ENCODE measurements at places on chromosomes 4 and X.

DNA sequence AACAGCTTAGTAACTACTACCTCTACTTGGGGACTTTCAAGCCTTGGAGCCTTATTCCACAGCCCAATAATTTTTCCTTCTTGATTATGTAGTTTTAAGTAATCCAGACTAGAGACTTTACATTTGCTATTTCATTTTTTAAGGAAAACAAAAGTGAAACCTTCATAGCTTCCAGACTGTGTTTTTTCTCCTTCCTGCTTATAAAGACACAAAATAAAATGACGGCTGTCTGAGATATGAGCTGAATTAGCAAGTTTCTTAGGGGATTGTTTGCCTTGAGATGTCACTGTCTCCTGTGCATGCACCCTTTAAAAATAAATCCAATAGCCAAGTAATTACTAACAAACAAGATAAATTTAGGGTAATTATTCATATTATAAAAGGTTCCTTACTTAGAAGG, 78.8 kb upstream of the PACRGL start:
- no peak for DNase-seq

DNA sequence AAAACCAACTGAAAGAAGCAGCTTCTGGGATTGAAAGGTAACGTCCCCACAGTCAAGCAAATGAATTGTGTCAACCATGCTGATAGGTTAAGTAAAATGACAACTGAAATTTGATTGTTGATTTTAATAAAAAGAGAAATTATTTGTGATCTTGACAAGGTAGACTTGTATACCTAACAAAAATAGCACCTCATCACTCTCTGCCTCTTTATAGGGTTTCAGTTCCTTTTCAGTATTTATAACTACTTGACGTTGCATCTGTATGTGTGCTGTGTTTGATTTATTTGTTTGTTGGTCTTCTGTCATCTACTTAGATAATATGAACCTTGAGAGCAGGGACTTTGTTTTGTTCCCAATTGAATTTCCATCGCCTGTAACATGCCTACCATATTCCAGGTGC, 7.9 kb upstream of the PPP3CA start:
- no peak for DNase-seq

GRCh38 chr4:144104509-144105130, 35.9 kb downstream of the GYPA start:
- no peak for DNase-seq

DNA sequence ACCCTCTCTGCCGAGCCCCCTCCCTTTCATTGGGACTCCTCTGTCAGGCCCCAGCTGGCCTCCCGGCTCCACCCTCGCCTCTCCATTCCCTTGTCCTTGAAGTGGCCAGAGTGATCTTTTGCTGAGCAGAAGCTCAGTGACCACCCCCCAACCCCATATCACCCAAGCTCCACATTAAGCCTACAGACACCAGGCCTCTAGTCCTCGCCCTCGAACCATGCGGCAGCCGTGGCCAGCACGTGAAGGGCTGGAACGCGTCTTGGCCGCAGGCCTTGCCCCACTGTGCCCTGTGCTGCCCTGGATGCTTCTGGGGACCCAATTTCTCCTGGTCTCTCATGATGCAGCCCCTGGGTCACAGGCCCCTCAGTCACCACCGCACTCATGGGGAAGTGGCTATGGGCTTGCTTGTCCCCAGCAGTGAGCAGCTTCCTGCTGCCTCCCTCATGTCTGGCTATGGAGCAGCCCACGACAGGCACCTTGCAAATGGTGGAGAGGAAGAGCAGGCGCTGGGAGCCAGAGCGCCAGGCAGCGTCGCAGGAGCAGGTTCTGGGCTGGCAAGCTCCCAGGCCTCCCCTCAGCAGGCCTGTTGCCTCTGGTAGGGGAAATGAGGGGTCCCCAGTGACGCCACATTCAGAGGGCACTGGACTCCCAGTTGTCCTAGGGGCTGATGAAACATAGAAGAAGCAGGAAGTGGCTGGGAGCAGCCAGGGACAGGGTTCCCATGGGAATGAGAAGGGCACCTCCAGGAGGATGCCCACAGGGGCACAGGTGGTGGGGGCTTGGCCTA, 757 bp upstream of the SRPK3 start:
- DNase-seq = no peak

DNA sequence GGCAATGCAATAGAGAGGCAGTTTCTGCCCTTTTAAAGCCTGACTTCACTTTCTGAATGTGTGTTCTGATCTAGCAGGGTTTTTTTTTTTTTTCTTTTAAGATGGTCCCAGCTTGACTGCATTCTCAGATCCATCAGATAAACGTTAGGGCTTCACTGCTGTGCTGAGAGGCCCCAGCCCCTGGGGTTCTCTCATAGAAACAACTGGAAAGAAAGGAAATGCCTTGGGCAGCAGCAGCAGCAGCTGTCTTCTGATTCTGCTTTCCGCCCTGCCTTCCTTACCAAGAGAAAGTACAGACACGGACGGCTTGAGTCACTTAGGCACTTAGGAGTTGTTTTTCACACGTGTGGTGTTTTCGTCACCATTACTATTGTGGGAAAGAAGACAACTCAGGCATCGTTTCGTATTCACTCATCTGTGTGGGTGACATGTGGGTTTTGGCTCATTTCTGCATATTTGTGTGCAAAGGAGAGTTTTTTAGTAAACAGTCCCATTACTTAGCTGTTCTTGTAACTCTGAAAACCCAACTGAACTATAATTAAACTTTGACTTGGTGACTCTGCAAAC, 172.0 kb downstream of the PTTG2 start:
- DNase-seq = no peak

- no peak for DNase-seq
Observed at GRCh38 chr4:80263541-80264351, 2.7 kb upstream of the FGF5 start.

- DNase-seq = no peak
Observed at GRCh38 chr4:144480068-144480467, 165.9 kb upstream of the HHIP start.

DNA sequence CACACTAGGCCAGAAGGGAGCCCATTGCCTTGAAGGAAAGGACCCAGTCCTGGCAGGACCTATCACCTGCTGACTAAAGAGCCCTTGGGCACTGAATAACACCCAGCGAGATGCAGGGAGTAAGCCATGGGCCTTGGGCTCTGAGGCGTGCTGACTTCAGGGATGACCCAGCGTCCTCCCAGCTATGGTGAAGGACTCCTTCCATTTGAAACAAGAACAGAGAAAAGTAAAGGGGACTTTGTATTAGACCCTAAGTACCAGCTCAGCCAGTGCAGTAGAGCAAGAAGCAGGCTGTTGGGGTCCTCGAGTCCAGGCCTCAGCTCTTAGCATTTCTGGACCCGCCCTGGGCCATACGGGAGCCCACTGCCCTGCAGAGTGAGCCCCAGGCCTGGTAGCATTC, 5.1 kb downstream of the ETDA start:
- DNase-seq = no peak

DNA sequence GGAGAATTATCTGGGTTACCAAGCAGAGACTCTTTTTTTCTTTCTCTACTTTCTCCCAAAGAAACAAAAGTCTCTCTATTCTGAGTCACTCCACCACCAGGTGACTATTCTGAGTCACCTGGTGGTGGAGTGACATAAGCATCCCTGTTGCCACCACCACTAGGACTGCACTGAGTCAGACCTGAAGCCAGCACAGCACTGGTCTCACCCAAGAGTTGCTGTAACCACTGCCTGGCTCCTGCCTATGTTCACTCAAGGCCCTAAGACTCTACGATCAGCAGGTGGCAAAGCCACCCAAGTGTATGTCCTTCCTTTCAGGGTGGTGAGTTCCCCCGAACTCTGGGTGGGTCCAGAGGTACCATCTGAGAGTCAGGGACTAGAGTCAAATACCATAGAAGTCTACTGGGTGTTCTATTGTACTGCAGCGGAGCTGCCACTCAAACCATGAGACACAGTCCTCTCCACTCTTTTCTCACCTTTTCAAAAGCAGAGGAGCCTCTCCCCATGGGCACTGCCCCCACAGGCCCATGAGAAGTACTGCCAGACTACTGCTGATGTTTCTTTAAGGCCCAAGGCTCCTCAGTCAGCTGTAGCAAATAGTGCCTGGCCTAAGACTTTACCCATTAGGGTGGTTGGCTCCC, 209.6 kb upstream of the IRS4 start:
- DNase-seq = no peak

DNA sequence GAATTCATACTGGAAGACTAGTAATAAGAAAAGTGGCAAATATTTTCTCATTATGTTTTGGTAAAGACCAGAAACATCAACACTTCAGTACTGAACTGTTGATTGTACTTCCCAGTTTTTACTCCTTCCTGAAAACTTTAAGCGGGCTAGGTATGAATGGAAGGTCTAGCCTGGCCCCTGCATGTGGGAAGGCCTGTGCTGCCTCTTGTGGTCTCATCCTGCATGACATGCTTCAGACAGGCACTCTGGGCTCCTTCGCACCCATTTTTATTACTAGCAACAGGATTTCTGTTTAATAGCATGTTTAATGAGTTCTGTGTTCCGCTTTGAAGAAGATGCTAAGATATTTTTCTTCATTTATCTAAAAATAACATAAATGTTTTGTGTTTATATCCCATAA, 279.1 kb downstream of the ANK2 start:
- DNase-seq = no peak

DNA sequence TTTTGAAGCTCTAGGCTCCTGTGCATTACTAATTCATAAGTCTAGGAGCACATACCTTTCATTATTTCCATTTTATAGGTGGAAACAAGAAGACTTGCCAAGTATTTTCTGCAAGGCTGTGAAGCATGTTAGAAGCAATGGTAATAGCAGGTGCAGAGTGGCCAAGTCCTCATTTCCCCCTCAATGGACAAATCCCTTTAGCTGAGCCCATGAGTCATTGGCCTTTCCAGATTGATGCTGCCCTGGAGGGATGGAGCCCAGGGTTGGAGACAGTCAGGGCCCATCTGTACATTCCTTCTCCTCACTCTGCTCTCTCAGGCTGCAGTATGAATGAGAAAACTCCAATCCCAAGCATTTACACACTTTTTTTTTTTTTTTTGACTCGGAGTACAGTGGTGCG, 6.6 kb downstream of the MGST2 start:
- no peak for DNase-seq

- no peak for DNase-seq
Observed at GRCh38 chr4:10084651-10085358, 31.8 kb downstream of the WDR1 start.

DNA sequence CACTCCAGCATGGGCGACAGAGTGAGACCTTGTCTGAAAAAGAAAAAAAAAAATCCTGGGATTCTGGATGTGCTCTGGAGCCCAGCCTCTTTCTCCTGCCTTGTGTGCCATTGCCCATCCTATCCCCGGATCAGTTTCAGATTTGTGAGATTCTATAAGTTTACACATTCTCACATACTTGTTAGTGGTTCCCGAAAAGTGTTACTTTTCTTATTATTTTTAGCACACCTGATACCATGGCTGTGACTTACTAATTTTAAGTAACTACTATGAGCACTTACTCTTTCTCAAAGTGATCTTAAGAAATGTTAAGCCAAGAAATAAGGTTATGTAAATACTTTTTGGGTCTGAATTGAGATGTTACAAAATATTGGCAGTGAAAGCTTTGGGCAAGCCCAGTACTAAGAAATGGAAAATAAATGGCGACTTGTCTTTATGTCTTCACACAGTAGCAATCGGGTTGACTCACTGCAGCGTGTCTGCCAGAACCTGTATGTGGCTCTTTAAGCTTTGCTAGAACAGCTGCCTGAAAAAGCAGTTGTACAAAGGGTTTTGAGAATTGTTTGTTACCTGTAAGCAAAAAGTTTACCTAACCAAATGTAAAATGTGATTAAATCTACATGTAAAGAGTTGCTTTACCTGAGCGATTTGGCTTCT, 118.7 kb downstream of the KLHL8 start:
- no peak for DNase-seq

- no peak for DNase-seq
Observed at GRCh38 chrX:11683057-11683456, 17.3 kb upstream of the ARHGAP6 start.

- no peak for DNase-seq
Observed at GRCh38 chr4:149095001-149095400, 652.8 kb upstream of the NR3C2 start.

- peak; percentile 44 for DNase-seq
Observed at GRCh38 chr4:22237846-22238494, 277.9 kb downstream of the ADGRA3 start.

DNA sequence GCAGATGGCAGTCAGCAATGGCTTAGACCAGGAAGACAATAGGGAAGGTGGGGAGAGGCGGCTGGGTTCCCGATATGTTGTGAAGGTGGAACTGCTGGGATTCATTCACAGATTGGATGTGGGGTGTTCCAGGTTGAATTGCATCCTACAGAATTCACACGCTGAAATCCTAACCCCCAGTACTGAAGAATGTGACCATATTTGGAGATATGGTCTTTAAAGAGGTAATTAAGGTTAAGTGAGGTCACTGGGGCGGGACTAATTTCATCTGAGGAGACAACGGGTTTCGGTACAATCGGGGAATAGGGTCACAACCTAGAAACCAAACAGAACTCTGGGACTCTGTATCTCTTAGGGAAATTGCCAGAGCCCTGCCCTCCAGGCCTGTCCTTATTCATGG, 5.3 kb upstream of the CHRNA9 start:
- DNase-seq = no peak

GRCh38 chr4:17367201-17367600, 144.7 kb downstream of the QDPR start:
- no peak for DNase-seq

- DNase-seq = no peak
Observed at GRCh38 chr4:125994430-125994829, 679.7 kb downstream of the FAT4 start.

DNA sequence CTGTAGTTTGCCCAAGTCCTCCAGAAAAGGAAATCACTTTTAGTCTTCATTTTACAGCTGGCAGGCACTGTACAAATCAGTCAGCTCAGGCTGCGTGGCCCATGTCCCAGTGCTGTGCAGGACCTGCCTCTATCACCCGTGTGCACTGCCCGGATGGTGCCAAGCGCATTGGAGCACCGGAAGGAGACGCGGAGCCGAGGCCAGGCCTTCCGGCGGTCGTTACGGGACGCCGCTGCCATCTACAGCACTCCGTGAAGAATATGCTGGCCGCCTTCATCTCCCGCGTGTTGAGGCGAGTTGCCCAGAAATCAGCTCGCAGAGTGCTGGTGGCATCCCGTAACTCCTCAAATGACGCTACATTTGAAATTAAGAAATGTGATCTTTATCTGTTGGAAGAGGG, at the start of gene PDHA2:
PDHA2 (plus strand) TSS at position 203 of the 400 bp plus-strand sequence; CDS start at position 261, 58 bp downstream.
- no peak for DNase-seq

- DNase-seq = no peak
Observed at GRCh38 chrX:49242545-49243066, 7.3 kb downstream of the CCDC22 start.

DNA sequence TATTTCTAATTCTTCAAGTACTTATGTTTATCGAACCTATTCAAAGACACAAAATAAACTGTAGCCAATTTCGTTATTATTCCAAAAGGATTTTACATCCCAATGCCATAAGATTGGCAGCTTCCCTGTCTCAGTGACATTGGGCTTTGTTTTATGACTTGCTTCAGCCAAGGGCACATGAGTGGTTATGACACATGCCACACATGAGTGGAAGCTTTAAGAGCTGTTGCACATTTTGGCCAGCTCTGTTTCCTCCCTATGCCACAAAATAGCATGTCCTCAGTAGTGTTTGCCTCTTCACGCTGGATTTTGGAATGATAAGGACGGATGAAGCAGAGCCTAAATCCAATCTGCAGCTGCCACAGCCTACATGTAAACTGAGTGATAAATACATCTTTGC, 21.9 kb downstream of the SEC24D start:
- DNase-seq = no peak

All from NCI-H146 (cell line).